Activated CD4-positive, CD25-positive, alpha-beta regulatory T cell treated with anti-CD3 and anti-CD28 coated beads, Interleukin-2, amount 50 U/mL, for 16 hours (primary cell): ENCODE measurements at places on chromosomes 12 and 14.

GRCh38 chr12:57875753-57876547 is 29.4 kb upstream of the CTDSP2 start:
- no peak for DNase-seq

DNA sequence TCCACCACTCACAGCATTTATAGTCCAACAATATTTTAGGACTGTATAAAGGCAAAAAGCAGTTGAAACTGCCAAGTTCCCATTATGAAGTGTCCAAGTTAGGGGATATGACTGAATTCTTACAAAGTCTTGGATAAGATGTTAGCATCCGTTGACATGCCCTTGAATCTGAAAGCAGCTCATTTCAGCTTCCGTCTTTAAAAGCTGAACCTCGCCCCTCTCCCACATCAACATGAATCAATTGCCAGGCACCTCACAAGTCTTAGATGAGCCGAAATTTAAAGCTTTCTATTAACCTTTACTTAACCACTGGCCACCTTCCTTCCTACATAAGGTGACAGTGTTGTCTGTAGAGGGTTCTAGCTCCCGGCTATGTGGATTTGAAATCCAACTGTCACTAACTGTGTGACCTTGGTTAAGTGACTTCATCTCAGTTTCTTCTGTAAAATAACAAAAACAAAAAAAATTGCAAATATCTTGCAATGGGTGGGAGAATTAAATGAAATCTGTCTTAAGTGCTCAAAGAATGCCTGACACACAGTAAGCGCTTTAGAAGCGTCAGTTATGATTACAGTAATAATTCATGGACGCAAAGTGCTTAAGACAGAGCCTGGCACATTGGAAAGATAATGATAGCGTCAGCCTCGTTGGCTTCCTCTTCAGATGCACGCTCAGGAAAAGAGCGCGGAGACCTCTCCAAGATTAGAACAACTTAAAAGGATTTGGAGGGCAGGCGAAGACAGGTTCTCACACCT is 1.2 kb downstream of the PPP1CC start:
- DNase-seq: no peak

- no peak for DNase-seq
Observed at GRCh38 chr14:20671597-20672283, 12.6 kb upstream of the RNASE4 start.

DNA sequence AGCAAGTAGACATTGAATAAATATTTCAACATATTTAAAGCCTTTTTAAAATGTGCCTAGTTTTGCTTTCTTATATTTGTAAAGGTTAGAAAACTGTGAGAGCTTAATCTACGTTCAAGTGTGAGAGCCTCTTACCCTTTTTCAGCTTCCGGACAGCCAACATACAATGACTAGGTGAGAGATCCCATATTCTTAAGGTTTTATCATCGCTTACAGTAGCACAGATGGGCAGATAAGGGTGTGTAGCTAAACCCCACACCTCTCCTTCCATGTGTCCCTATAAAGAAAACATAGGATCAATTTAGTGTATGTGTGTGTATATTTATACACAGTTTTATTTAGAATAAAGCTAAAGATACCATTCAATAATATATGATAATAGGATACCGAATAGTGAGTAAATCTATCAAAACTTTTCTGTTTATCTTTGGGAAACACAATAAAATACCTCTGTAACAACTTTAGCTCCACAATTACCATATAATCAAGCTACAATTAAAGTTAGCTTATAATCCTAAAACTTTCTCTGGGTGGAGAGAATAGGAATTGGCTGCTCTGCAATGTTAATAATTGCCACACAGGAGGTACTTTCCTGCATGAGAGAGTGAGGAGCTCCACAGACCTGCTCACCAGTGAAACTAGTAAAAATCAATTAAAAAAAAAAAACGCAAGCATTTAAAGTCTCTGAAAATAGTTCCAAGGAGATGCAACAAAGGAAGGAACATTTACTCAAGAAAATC is 110.8 kb downstream of the EML5 start:
- DNase-seq: no peak

DNA sequence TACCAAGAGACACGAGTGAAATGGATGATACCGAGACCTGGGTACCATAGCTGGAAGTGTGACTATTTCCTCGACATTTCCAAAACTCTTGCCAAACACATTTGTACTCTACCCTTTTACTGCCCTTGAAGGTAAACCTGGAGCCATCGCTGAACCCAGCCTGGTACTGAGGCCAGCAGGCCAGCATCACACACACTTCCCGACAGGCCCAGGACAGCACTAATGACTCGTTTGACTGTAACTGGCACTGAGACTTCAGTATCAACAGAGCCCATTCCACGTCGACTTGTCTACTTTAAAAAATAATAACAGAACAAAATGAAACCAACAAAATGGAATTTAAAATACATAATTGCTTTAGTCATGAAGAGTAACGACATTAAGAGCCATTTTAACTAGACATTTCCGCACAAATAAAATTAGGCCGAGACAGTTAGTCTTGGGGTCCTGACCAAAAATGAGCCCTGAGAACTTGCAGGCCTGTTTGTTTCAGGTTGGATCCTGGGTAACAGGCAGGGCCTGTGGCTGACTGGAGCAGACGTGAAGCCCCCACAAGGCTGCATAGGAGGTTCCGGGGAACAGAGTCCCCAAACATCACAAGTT is 94.3 kb downstream of the RIMBP2 start:
- DNase-seq: no peak

- DNase-seq: peak; percentile 46
Observed at GRCh38 chr14:32077081-32078022, at the start of gene ARHGAP5. Gene ARHGAP5, plus strand, starts transcription at chr14:32077304. Its CDS starts 13,366 bp downstream, at chr14:32090670.

GRCh38 chr14:77667331-77667730 is 40.5 kb downstream of the ALKBH1 start:
- no peak for DNase-seq

DNA sequence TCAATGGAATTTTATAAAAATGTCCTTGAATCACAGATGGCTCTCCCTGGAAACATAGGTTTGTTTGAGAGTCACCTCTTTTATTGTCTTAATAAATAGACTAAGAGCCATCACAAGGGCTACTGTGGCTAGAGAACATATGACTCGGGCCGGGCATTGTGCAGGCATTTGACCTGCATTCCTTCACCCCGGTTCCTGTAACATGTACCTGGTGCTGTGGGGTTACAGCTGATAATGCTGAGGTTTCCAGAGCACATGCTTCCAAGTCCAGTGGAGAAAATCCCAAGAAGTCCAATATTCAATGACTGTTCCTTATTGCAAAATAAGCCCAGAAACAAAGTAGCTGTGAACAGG is 1.0 kb upstream of the ACACB start:
- no peak for DNase-seq

DNA sequence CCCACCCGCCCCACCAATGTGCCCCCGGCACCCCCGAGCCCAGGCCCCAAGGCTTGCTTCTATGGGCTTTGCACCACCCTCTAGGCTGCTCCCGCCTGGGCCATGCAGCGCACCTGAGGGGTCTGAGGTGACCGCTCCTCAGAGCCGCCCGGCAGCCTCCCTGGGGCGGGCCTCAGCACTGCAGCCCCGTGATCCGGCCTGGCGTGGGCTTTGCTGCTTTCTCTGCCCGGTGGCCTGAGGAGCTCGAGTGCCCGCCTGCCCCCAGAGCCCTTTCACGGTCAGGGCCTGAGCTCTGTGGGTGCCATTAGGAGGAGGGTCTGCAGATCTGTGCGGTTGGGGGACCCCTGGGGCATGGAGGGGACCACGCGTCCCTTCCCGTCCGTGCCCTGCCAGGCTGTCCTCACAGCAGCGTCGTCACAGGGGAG is 6.2 kb downstream of the MTA1 start:
- DNase-seq: no peak

DNA sequence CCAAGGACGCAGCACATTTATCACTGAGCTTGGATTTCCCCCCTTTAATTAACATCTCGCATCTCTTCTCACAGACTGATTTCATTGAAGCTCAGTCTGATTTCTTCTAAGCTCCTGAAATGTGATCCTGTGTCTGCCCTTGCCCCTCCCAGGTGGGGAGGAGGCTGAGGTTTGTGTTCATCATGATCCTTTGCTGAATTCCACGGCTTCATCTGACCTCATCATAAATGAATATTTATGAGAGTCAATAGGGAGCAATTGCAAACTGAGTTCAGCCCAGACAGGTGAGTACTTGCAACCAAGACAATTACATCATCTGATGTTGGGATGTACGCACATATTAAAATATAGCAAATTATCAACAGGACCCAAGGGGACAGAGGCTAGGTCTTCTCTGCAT is 72.4 kb downstream of the MAP1LC3B2 start:
- DNase-seq: no peak

DNA sequence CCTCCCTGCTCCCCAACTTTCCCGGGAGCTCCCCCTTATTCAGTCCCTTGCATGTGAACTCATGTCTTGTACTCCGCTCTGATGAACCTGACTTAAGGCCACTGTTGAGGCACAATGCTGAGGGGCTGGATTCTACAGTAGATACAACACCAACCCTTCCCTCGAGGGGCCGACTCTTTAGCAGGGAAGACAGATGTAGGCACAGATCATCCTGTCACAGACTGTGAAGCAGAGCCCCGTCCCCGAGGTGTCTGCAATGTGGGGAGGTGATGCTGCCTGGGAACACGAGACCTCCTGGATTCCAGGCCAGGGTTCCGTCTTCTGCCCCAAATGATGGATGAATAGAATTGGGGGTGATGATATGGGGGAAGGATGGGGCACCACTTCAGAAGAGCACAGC is 175.1 kb downstream of the CHST11 start:
- no peak for DNase-seq

DNA sequence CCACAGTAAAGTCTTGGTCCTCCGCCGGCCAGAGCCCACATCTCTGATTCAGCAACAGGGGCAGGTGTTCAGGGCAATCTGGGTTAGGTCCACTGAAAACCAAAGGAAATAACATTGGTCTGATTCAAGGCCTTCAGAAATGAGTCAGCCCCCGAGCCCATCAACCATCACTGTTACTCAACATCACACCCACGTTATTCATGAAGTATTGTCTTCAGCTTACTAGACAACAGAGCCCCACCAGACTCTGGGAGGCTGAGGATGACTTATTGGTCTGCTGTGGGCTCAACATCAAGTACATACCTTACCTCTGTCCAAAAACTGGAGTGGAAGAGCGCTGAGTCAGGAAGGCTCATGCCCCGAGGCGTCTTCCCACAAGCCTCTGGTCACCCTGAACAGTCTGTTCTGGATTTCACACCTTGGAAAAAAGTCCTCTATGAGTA is 97.5 kb downstream of the ZFP36L1 start:
- DNase-seq: no peak

GRCh38 chr12:67911275-67911600 is 78.0 kb upstream of the IFNG-AS1 start:
- DNase-seq: no peak

DNA sequence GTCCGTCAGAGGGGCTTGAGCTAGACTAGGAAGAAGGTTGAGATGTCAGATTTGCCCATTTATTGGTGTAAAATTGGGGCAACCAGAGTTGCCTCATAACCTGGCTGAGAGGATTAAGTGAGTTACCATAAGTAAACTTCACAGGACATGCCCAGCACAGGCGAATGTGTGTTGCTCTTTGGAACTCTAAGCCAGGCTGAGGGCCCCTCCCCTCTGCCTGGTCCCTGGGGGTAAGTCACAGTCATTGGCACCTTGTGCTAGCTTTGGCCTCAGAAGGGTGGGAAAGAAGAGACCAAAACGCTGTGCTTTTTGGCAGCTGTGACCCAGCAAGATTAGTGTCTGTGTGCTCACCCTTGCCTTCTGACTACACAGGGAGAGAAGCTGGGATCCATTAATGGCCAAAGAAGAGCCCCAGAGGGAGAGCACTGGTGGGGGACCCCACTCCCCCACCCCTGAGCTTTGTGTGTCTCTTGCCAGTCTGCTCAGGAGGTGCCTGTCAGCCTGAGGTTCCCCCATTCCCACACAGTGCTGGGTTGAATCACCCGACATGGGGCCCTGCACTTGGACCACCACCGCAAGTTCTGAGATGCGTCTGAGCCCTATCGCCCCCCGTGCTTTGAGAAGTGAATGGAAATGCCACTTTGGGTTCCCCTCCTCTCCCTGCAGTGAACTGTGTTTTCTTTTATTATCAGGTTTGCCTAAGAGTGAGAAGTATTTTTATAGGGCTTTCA is 74.1 kb downstream of the CACNA1C start:
- no peak for DNase-seq

DNA sequence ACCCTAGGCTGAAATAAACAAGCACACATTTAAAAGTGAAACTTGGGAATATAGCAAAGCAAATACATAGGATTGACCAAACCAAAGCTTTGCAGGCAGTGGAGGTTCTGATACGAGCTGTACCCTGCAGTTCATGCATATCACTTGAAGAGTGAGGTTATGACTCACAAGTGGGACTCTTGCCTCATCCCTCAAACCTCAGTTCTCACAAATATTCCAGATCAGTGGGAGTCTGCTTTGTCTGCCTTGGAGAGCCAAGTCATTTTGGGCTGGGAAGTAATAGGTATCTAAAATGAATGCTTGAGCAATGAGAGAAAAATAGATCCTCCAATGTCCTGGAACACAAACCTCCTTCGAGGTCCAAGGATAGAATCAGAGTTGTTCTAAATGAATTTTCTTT is 116.4 kb downstream of the LRIG3 start:
- DNase-seq: no peak

DNA sequence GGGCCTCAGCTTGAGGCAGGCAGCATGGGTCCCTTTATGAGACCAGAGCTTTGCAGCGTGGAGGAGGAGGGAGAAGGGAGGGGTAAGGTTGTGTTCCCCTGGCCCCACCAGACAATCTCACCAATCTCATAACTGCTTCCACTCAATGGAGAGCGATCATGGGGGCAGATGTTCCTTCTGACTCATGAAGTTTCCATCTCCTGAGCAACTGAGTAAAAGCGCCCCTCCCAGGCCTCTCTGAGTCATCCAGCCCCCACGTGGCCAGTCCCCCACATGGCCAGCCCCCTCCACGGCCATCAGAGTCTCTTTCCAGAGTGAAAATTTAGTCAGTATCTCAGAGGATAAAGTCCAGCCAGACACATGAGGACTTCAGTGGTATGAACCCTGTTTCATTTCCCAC is 39.2 kb upstream of the PLXNC1 start:
- no peak for DNase-seq

DNA sequence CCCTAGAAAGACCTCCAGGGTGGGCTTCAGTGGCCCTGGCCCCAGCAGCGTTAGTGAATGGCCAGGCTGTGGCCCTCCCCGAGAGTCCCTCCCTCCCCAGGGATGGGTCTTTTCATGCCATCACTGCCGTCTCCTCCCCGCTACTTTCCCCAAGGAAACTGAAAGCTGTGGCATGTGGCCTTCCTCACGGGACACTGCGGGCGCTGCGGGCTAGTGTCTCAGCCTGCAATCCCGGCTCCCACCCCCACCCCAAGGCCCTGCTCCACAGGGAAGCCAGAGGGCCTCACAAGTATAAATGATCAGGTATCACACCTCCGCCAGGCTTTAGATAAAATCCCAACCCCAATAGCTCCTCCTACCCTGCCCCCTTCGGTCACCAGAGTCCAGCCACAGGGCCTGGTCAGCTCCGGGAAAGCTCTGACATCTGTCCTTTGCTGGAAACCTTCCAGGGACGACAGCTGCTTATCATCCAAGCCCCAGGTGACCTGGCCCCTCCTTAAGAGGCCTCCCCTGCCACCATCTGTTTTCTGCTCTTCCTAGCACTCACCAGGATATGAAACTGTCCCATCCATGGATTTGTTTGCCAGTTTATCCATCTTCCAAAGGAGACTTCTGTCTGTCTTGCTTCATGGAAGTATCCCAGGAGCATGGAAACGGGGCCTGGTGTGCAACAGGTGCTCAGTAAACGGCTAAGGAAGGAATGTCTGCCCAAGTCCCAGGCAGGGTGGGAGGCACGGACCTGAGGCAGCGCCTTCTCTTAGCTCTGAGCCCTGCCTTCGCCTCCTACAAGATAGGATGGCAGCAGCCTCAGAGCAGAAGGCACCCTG is 31.6 kb downstream of the CCDC85C start:
- DNase-seq: no peak
